ENCODE measurements at places on chromosomes 11 and 22.

- no peak for DNase-seq
Observed at GRCh38 chr11:45168366-45169130, 22.1 kb downstream of the PRDM11 start.

DNA sequence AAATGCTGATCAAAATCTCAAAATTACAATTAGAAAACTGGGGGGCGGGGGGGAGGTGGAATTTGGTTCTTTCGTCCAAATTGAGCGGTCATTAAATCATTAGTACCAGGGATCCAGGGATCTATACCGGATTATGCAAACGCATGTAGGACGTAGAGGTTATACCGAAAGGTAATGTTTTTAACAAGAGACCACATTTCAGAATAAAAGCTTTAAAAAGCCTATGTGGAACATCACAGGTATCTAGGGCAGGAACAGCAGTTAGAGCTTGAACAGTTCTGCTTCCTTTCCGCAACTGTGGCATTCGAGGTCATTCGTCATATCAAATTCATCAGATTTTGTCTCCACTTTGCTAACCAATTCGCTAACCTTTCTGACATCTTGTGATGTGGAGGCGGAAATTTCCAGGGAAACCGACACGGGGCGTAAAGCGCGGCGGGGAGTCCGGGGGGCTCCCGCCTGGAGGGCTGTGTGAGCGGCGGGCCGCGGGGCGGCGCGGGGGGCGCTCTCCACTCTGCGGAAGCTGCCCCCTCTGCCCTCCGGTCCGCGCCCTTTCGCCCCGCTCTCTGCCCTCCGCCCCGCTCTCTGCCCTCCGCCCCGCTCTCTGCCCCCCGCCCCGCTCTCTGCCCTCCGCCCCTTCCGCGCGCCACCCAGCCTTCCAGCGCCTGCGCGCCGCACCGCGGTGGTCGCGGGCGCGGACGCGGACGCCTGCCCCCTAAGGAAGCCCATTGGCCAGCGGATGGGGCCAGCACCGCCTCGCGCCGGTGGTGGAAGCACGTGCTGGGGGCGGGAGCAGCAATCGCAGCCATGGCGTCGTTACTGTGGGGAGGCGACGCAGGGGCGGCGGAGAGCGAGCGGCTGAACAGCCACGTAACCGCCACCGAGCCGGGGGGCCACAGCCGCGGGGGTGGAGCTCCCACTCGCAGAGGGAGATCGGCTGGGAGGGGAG is at the start of gene DDX25:
Gene DDX25, plus strand, starts transcription at position 798 of the 949 bp plus-strand sequence. Its CDS starts 10 bp downstream, at position 808.
- DNase-seq = peak; percentile 15

- no peak for DNase-seq
Observed at GRCh38 chr11:114090225-114090910, 30.9 kb downstream of the ZBTB16 start.

GRCh38 chr11:119055901-119056300 is 1.1 kb downstream of the HYOU1 start:
- DNase-seq = no peak

DNA sequence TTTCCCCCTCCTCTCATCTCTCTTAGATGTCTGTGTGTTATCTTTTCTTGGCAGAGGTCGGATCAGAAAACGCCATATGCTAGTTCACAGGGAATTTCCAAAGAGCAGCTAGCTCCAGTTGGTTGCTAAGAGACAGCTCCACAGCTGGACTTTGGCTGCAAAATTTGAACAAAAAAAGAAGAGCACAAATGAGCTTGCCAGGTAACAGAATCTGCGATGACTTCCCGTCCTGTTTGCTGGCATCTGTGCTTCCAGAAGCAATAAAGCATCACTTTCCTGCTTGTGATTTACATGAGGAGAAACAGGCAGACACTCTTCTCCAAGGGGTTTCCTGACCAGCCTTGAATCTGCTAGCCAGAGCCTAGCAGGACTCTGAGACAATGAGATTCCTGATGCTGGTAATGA is 596.0 kb upstream of the B3GAT1 start:
- no peak for DNase-seq

- DNase-seq = no peak
Observed at GRCh38 chr22:50583294-50583861, 729 bp upstream of the CHKB start.

GRCh38 chr11:46733234-46733633 is 14.2 kb downstream of the F2 start:
- no peak for DNase-seq

All from effector CD8-positive, alpha-beta T cell (primary cell).